Stimulated activated CD4-positive, alpha-beta T cell treated with anti-CD3 and anti-CD28 coated beads, Interleukin-12 subunit alpha, Interleukin-12 subunit beta, amount 100 ng/mL, for 24 hours (primary cell): ENCODE measurements at places on chromosomes 6 and 20.

GRCh38 chr6:44423306-44423705, 35.8 kb downstream of the CDC5L start:
- no peak for DNase-seq

DNA sequence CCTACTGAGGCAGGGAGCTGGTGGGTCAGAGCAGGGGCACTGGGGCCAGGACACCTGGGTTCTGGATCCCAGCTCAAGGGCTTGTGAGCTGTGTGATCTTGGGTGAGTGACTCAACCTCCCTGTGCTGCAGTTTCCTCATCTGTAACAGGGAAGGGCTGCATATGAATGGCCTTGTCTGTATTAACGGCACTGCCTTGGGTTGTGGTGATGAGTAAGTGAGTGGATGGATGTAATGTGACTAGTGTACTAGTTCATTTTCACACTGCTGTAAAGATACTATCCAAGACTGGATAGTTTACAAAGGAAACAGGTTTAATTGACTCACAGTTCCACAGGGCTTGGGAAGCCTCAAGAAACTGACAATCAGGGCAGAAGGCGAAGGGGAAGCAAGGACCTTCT, 233.5 kb downstream of the TAF4 start:
- DNase-seq, result no peak

- DNase-seq, result no peak
These were observed 1.6 kb downstream of the MDFI start for GRCh38 chr6:41639809-41640371.

- no peak for DNase-seq
These were observed 38.8 kb downstream of the EZR start for GRCh38 chr6:158780246-158780884.

DNA sequence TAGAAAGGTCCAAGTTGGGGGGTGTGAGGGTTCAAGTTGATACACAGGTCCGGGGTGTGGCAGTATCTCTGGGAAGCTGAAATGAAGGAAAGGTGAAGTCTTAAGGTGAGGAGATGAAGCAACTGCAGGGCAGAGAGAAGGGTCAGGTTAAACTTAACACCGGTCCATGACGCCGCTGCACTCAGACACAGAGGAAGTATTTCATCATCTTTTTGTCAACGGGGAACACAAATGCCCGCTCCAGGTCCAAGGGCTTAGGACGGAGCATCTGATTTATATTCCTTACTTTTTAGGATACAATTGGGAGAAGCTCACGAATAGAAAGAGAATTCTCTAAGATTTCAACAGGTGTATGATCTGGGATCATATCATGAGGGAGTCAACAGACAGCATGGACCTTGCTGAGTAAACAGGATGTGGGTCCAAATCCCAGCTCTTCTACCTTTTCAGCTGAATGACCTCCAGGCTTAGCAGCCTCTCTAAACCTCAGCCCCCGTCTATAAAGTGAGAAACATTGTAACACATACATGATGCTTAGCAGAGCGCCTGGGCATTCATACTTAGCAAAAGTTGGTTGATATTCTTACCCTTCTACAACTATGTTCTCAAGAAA, 197.5 kb downstream of the ATXN1 start:
- no peak for DNase-seq

- DNase-seq, result no peak
These were observed 588.4 kb upstream of the BTBD3 start for GRCh38 chr20:11329271-11329670.

DNA sequence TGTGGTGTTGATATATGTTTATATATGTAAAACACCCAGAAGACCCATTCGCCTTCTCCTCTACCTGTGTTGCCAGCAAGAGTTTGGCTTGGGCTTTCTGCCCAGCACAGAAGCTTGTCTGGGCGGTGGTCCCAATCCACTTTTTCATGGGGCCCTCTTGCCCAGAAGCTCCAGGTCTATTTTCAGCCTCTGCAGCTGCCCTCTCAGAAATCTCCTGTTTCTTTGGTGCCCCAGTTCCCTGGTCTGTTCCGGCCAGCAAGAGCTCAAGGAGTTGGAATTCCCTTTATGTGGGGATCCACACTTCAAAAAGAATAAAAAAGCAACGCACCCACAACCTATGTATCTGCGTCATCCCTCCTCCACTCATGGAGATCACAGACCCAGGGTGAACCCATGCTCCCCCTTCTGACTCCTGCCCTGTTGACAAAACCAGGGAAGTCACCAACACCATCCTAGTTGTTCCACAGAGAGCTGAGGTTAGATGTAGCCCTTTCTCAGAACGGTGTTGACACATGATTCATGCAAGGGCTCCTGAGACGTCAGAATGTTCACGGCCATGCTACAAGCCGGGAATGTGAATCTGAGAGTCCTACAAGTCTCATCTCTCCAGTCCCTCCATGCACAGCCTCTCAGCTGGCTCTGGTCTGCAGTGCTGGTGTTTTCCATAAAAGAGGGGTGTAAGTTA, 156.8 kb upstream of the RIN2 start:
- DNase-seq, result no peak

- DNase-seq, result no peak
These were observed 848.1 kb upstream of the EYS start for GRCh38 chr6:66555082-66555481.

- no peak for DNase-seq
These were observed 25.4 kb downstream of the DIDO1 start for GRCh38 chr20:62900692-62901584.

GRCh38 chr6:78868116-78868515, 765 bp downstream of the IRAK1BP1 start:
- no peak for DNase-seq

- DNase-seq, result no peak
These were observed 24.3 kb upstream of the MTHFD1L start for GRCh38 chr6:150841189-150841588.

- peak; percentile 2 for DNase-seq
These were observed 55.2 kb downstream of the TIAM2 start for GRCh38 chr6:155050311-155050710.

DNA sequence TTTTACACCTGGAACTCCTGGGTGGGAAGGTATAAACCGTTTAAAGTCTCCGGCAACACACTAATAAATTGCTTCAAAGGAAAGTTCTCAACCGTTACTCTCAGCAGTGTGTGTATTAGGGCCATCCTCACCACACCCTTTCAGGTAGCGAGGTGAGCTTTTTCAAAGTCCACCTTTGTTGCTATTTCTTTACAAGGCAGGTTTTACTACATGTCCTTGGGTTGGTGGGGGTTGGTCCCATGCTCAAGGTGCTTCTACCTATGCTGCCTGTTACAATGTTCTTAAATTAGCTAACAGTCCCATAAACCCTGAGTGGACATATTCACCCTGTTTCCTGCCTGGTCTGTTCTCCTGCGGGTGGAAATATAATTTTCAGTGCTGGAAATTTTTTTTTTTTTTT, 13.2 kb upstream of the OSER1 start:
- no peak for DNase-seq

DNA sequence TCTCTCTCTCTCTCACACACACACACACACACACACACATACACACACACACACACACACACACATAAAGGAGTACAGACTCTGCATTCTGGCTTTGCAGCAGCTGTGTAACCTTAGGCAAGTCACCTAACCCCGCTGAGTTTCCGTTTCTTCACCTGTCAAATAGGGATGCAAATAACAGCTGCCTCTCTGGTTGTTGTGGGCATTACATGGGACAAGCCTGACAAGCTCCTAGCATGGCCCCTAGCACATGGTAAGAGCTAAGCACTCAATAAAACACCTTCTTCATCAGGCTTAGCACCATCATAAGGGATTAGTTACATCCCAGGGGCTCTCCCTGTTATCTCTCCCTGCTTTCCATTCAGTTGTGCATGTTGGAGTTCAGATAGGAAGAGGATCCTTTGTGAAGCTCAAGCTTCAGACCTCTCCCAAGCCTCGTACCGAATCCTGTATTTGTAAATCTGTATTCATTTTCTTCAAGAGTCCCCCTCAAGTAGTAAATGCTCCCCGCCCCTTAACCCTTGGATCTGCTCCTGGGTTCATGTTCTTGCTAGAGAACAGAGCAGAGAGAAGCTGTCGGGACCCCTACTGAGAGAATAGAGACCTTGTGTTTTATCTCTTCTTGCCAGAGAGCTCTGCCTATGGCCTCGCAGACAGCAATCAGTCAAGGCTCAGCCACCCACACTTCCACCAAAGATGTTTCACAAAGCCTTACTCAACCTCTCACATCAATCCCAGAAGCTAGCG, 2.2 kb downstream of the SLC13A3 start:
- DNase-seq, result no peak

DNA sequence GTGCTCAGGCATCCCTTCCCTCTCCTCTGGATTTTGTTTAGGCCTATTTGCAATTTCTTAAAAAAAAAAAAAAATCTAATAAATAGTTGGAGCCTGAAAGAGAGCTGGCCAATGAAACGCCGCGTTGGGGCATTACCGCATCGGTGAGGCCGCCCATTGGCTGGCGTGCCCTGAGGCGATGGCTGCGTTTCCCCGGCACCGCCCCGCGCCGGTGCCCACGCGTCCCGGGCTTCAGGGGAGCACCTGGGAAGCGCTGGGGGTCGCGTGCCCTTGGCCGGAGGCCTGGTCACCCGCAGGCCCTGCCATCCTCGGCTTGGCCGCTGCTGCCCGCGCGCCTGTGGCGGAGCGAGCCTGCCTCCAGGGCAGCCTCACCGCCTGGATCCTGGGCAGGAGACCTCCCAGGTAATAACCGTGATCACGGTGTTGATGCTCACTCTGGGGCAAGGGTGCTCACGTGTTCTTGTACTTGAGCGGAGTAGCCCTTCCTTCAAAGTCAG, 155.4 kb downstream of the NRN1 start:
- peak; percentile 54 for DNase-seq

DNA sequence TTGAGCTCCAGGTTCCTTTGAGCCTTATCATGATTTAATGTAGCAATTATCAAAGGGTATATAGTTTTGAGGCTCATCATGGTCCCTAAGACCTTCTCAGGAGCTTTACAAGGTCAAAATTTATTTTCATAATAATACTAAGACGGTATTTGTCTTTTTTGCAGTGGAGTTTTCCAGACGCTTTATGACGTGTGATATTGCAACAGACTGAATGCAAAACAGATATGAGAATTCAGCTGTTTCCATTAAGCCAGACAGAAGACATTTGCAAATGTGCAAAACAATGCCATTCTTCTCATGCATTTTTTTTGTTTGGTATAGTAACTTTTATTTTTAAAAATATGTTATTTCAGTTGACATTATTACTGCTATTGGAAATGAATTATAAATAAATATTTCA, 24.7 kb upstream of the CNKSR3 start:
- DNase-seq, result no peak

- no peak for DNase-seq
These were observed 11.1 kb downstream of the KCNB1 start for GRCh38 chr20:49471397-49471796.
